RWPE1 (cell line): ENCODE measurements at places on chromosomes 3 and 15.

DNA sequence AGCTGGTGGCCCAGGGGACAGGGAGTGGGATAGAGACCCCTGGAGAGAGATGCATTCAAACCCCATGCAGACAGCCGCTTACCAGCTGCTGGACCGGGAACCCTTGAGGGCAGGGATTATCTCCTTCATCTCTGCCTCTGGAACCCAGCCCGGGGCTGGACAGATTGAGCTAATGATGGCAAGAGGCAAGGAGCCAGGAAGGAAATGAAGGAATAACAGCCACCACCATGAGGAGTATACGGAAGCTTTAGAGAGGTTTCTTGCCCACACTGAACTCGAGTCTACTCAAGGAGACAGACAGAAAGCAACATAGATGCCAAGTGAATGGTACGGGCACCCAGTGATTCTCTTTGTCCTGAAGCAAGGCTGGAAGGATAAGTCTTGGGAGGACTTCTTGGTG lies 23.2 kb downstream of the HAPLN3 start:
- DNase-seq = no peak

DNA sequence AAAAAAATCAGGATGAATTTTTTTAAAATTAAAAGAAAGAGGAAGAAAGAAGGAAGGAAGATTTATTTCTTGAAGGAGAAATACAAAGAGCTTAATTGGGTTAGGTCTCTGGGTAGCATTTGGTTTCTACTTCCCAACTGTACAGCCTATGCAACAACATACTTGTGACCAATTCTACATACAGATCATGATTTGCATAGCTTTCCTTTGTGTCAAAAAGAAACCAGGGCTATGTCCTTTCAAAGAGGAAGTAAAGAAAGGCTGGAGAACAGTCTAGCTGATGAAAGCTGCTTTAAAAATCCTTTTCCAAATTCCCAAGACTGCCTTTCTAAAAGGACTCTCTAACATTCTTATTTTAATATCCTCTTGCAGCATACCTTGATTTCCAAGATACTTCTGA lies 6.1 kb upstream of the HGD start:
- DNase-seq = no peak

GRCh38 chr3:194399874-194400411 lies 877 bp upstream of the GP5 start:
- DNase-seq = no peak

- DNase-seq = no peak
Measured at GRCh38 chr15:46618984-46619383, 984.2 kb downstream of the SQOR start.

GRCh38 chr3:25144430-25144829 lies 283.6 kb upstream of the RARB start:
- DNase-seq = no peak

GRCh38 chr3:178706411-178706810 lies 170.2 kb downstream of the KCNMB2 start:
- DNase-seq = no peak

DNA sequence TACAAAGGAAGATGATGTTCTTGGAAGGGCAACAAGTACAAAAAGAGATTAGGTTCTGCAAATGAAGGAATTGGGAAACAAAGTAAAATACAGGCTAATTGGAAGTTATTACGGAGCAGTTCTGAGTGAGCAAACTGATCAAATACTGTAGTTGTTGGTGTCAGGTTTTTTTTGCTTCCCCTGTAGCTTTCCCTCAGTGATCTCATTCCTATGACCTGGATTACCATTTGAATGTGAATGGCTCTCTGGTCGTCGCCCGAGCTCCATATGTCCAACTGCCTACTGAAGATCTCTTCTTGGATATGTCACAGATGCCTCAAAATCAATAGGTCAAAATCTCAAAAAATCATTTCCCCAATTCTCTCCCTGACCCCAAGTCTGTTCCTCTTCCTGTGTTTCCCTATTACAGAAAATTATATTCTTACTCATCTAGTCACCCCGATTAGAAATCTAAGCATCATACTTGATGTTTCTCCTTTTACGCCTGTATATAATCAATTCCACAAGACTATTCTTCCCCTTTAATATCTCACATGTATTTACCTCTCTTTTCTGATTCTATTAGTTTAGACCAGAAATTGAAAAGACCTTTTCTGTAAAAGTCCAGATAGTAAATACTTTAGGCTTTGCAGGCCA lies 29.0 kb downstream of the GOLM2 start:
- no peak for DNase-seq
